ENCODE measurements at places on chromosomes 11 and 22.

DNA sequence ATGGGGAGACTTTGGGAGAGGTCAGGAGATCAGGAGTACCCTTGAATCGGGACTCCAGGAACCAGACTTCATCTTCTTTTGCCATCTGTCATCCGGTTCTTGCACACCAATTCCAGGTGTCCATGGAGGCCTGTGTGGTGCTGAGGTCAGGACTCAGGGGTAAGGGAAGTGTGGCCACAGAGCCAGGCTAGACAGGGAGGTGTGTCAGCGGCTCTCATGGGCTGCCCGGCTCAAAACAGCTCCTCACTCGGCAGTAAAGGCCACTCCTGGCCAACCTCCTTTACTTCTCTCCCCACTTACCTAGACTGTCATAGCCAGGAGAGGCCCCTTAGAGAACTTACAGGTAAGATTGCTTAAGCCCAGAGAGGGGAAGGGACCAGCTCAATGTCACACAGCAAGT, 75.7 kb upstream of the NECTIN1 start:
- DNase-seq, result no peak

DNA sequence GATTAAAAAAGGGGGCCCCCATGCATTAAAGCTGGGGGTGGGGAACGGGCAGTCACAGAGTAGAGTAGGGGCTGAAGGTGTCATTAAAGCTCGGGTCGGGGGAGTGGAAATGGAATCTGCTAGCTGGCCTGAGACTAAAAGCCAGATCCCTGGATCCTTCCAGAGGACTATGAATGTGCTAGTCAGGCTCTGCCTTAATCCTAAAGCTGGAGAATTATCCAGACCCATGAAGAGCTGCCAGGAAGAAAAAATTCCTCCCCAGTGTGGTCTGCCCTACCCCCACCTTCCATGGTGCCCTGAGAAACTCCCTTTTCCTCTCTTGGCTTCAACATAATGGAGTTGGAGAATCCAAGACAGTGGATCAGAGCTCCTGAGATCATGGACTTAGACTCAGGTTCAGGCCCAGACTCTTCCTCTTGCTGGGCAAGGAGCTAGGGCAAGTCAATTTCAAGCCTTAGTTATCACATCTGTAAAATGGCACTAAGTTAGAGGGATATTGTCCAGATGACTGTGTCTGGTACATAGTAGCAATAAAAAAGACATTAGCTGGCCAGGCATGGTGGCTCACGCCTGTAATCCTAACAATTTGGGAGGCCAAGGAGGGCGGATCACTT, 24.0 kb upstream of the SMTN start:
- DNase-seq, result no peak

DNA sequence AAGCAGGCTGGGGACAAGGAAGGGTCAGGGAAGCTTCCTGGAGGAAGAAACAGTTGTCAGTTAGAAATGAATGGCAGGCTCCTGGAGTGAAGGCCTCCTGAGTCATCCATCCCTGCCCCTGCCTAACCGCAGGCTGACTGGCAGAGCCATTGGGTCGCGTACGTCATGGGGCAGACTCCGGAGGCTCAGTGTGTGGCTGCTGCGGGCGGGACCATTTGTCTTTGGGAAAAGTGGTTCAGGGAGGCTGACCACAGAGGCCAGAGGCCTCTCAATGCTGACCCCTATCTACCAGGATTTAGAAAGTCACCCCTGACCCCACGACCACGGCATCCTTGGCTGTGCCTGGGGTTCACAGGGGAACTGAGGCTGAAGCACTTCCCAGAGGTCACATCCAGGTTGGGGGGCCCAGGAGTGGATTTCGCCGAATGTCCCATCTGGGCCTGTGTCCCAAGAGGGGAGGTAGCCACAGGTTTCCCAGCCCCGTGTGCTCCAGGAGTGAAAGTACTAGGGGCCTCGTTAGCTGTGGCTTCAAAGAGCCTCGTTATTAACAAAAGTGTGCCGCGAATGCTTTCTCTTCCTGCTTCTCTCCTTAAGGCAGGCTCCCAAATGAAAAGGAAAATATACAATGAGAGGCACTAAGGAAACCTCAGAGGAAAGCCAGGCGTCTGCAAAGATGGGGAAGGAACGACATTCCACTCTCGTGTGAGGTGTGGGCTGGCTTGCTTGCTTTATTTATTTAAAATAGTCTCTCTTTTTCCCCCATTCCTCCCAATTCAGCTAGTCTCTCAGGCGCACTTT, 58.9 kb downstream of the FLRT1 start:
- DNase-seq, result no peak

DNA sequence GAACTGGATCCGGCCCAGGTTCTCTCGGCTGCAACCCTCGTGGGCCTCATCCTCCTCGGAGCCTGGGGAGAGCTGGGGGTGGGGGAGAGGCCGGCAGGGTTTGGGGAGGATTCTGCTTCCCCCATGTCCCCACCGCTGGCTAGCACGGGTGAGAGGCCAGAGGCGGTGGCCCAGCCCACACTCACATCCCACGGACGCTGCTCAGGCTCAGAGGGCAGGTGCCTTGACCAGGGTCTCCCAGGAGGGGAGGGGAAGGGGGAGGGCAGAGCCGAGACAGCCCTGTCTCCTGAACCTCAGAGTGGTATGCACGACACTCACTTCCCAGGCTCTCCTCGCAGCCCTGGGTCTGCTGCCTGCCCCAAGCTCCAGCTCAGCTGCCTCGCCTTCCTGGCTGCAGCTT, 19.6 kb downstream of the LRRC10B start:
- DNase-seq, result no peak

GRCh38 chr11:128680906-128681305, 13.0 kb upstream of the FLI1 start:
- no peak for DNase-seq

DNA sequence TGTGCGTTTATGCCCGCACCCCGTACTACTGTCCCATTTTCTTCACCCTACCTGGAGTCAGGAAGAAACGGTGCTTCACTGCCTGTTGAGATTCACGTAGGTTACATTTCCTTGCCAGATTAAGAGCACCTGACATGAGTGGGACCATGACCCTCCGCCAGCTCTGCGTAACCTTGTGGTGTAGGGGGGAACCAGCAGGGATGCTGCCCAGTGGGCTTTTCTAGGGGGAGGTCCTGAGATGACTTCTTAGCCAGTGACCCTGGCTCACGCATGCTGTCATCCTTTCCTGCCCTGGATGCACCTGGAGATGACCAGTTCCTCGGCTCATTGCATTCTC, 967 bp upstream of the ARVCF start:
- DNase-seq, result no peak

DNA sequence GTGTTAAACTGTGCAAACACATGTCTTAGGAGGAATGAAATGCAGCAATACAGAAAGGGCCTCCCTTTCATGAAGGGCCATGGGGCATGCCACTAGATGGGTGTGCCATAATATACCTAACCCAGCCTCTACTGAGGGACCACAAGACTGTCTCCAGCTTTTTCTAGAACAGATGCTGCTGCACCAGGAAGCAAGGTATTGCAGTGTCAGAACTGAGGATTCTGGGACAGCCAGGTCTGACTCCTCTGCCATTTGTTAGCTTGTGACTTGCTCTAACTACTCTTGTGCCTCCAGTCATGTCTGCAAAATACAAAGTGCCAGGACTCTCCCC, 53.2 kb downstream of the HIRA start:
- DNase-seq, result peak; percentile 18

GRCh38 chr11:119149018-119149785, at the start of gene ABCG4:
ABCG4 (plus strand) TSS chr11:119149052; CDS start chr11:119149966, 914 bp downstream.
- peak; percentile 17 for DNase-seq

DNA sequence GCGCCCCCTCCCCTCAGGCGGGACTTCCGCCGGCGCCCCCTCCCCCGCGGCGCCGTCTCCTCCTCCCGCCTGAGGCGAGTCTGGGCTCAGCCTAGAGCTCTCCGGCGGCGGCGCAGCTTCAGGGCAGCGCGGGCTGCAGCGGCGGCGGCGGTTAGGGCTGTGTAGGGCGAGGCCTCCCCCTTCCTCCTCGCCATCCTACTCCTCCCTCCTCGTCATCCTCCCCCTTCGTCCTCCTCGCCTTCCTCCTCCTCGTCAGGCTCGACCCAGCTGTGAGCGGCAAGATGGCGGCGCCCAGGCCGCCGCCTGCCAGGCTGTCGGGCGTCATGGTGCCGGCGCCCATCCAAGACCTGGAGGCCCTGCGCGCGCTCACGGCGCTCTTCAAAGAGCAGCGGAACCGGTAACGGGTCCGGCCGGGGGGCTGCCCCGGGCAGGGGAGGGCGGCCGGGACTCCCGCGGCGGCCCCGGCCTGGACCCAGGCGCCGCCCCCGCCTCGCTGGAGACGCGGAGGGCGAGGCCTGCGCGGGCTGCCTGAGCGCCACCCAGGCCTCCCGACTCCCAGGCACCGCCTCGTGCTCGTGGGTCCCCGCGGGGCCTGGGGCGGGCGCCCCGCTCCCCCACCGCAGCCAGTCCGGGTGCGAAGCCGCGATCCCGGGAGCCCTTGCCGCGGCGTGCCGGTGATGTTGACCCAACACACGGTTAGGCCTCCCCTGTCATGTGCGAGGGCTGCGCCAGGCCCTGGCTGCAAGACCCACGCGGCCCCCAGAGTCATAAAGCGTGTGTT, at the start of gene ATXN10:
Gene ATXN10, plus strand, starts transcription at position 52 of the 781 bp plus-strand sequence. Its CDS starts 230 bp downstream, at position 282.
- peak; percentile 71 for DNase-seq

GRCh38 chr22:46855681-46856080, 93.2 kb downstream of the TBC1D22A start:
- no peak for DNase-seq

GRCh38 chr11:35611741-35612140, 6.5 kb upstream of the FJX1 start:
- DNase-seq, result no peak

- DNase-seq, result no peak
Measured at GRCh38 chr22:35410663-35411034, 10.7 kb downstream of the MCM5 start.

DNA sequence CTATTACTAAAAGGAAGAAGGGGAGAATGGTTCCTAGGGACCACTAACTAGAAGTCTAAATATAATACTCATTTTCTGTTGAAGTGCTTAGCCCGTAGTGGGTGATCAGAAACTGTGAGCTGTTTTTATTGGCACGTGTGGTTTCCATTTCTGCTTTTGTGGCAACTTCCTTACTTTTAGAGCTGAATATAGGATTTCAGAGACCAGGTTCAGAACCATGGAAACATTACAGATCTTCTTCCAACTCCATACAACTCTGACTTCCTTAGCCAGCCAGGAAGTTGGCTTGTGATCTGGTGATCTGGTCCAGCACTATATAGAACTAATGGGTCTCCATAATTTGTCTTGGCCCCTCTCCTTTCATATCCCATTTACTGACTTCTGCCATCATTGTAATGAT, 2.6 kb upstream of the ME3 start:
- DNase-seq, result no peak

DNA sequence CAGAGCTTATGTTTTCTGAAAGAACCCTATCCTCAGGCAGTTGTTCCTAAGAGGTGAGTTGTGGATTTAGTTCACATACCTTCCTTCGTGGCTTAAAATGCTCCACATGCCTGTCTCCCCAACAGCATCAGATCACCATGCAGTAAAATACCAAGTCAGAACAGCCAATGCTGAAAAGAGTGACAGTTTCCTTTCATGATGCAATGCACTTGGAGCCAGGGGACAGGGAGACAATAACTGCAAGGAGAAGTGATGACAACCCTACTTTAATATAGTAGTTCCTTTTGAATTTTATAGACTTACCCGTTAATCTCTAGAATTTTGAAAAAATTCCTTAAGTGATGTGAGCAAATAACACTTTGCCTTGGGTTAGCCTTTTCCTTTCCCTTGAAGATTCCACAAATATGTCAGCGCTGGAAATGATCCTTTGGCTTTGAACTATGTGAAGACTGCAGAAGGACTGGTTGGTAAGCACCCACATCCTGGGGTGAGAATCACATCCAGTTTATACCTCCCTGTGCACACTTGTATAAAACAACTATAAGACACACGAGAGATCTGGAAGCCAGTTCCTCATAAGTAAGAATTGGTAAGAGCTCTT, 71.2 kb downstream of the PIWIL4 start:
- DNase-seq, result no peak

GRCh38 chr11:75269367-75269660, 28.7 kb downstream of the TPBGL start:
- no peak for DNase-seq

- no peak for DNase-seq
Measured at GRCh38 chr11:77589181-77589520, 602 bp upstream of the AQP11 start.

- DNase-seq, result no peak
Measured at GRCh38 chr11:107651672-107652071, 60.2 kb downstream of the SLN start.

- no peak for DNase-seq
Measured at GRCh38 chr11:121154486-121155314, 53.7 kb downstream of the TECTA start.

DNA sequence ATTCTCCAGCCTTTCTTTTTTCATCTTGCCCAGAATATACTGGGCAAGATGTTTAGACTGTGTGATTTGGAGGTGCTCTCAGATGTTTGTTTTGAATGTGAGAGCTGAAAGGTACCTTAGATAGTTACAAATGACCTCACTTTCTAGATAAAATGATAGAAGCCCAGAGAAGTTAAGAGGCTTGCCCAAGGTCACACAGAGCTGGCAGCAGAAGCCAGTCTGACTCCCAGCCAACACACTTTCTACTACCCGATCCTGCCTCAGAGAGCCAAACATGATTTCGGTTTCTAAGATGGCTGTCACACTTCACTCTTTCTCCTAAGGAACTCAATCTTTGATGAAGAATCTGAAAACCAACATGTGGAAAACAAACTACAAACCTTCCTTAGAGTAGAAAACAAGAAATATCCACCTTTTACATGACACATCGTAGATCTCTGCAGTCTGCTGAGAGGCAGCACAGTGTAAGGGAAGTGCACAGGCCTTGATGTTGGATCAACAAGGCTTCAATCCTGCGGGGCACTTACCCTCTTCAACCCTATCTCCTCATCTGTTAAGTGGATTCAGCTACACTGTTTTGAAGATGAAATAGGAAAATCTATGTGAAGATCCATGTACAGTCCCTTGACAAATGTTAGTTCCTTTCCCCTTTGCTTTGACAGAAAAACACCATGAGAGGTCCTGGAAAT, 58.6 kb downstream of the SYTL2 start:
- no peak for DNase-seq

DNA sequence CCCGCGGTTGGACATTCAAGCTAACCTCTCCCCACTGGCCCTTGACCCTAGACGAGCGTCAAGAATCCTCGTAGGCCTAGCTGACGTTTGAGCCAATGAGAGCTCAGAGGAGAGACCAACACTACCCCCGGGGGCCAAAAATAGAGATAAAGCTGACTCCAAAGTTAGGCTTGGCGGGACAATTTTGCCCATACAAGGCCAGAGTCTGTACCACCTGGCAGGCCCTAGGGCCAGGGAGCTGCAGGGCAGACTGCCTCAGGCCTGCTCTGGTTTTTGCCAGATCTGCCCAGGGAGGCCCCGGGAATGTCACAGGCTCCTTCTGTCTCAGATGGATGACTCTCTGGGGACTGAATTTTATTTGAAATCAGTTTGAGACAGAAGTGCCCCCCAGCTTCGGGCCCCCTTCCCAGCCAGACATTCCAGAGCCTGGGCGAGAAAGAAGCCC, 40.8 kb upstream of the ACCSL start:
- DNase-seq, result peak; percentile 44

GRCh38 chr11:2778630-2779498, 79.1 kb upstream of the KCNQ1OT1 start:
- DNase-seq, result peak; percentile 88

GRCh38 chr11:78061088-78061920, 2.4 kb upstream of the THRSP start:
- DNase-seq, result no peak
